ENCODE measurements at places on chromosomes 2 and 18. TPM values are rescaled to one million over a fixed set of nuclear protein-coding genes. Genes with fewer than 3 reads are reported as not detected.
A peak's percentile ranks its signal among the peaks of the same experiment; 100 is the strongest.

- DNase-seq: no peak
These were observed 77.2 kb upstream of the HS6ST1 start for GRCh38 chr2:128395640-128396499.

DNA sequence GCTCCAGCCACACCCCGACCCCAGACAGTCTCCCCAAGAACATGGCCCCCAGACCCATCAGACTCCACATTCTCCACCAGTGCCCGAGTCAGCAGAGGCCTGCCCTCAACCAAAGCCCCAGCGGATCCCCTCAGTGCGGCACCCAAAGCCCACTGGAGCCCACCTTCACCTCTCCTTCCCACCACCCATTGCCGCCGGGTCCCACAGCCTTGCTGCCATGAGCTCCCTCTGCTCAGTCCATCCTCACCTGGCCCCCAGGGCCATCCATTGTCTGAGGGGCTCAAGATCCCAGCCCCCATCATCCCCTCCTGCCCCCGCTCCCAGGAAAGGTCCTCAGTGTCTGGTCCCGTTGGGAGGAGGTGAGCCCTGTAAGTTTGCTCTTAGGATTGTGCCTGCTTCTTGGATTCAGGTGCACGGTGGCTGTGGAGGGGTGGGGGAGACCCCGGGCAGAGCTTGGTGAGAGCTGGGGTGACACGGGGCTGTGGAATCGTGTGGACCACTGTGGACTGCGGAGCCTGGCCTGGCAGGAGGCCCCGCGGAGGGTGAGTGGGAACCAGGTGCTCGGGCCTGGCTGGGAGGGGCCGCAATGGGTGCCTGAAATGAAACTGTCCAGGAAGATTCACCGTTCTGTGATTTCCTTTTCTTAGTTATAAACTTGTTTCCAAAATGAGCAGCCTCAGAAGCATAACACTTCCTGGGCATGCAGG is 32.7 kb upstream of the GPC1 start:
- no peak for DNase-seq

GRCh38 chr2:238106698-238107524 is 6.8 kb downstream of the ESPNL start:
- no peak for DNase-seq

DNA sequence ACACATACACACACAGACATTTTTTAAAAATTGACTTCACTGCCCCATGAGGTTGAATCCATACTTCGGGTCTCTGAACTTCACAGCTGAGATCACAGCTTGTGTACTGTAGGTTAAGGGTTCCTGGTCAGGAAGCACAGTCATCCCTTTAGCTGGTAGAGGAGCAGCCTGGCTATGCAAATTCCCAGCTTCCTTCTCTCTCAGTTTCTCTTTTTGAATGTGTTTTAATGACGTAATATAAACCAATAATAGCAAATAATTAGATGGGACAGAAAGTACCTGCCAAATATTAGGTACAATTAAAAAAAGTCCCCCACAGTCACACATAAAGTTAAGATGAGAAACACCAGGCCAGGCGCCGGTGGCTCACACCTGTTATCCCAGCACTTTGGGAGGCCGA is 178.7 kb downstream of the ZNF385B start:
- DNase-seq: no peak

GRCh38 chr2:232481322-232482140 is 6.1 kb downstream of the ECEL1 start:
- no peak for DNase-seq

- DNase-seq: no peak
These were observed 78.6 kb downstream of the ARMC9 start for GRCh38 chr2:231276987-231277386.

DNA sequence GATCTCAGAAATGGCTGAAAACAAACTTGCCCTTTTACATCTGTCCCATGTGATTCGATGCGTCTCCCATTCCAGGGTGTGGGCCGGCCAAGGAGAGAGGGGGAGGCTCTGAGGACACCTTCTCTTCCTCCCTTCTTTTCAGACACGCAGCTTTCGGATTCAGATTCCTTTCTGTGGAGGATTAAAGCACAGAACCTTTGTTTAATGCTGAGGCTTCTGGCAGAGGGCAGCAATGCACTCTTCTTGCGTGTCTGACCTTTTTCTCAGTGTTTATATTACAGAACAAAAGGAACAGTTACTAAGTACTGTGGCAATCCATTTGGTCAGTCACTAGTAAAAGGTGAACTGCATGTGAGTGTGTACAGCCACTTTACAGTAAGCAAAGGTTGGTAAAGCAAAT is 268.9 kb upstream of the CCDC68 start:
- no peak for DNase-seq

DNA sequence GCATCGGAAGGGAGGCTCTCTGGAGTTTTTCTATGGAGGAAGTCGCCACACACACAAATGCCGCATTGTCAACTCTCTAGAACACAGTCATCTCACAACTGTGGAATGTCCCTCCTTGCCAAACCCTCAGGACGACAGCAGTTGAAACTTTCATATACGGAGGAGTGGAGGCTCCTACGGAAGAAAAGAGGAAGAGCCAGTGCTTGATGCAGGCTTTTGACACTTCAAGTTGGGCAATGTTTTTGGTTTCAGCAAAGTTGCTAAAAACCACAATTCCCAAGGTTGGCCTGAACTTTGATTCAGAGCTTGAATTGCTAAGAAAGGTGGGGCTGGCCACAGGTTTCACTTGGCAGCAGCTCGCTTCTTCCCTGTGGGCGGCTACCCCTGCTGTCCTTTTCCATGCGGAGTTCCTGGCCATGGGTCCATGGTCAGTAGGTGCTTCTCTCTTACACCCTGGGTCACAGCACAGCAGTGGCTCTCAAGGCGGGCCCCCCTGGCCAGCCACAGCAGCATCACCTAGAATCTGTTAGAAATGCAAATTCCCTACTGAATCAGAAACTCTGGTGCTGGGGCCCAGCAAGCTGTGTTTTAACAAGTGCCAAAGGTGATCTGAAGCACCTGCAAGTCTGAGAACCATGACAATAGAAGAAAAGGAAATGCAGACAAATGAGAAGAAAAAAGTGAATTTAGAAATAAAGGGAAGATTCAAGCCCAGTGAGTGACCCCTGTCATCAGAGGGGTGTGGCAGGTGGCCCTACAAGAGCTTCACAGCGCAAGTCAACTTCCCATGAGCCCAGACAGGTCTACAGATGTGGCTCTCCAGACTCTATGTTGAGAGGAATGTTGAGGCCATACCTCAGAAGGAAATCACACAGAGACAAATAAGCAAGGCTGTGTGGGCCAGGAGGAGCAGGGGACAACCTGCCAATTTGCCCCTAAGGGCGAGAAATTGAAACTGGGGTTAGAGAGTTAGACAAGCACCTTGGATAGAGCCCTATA is 856.4 kb downstream of the RNF144A start:
- peak; percentile 79 for DNase-seq

DNA sequence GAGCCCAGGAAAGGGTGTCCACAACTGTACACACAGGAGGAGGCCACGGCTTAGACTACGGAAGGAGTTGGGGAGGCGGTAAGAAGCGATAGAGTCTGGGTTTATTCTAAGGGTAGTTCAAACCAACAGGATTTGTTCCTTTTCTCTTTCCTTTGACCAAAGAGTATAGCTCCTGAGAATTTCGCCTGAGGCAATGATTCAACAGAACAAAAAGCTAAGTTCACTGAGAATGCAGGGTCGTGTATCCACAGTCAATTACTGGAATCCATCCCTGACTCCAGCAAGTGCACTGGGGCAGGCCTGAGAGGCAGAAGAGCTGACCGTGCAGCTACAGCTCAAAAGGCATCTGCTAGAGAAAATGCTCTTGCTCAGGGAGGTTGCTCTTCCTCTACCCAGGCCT is 140.9 kb downstream of the TFCP2L1 start:
- no peak for DNase-seq

DNA sequence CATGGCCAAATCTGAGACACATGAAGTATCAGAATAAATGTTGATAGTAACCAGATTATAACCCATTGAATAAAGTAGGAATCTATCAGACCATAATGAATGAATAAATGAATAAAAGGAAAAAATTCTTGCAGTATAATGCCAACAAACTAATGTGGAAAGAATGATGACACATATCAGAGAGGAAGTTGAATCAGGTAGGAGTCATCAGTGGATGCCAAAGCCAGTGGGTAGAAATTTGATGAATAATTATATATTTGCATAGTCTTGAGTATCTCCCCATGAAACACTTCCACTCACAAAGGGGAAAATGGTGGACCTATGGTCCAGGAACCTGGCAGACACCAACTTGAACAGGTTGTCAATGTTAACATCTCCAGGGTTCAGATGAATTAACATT is 68.6 kb downstream of the GALNT3 start:
- no peak for DNase-seq

- no peak for DNase-seq
These were observed 104.2 kb upstream of the TTC27 start for GRCh38 chr2:32523686-32524085.

- DNase-seq: no peak
These were observed 56.0 kb upstream of the RAB6C start for GRCh38 chr2:129923265-129924091.

- no peak for DNase-seq
These were observed 14.0 kb downstream of the MBD2 start for GRCh38 chr18:54210463-54210862.

- DNase-seq: peak; percentile 78
These were observed 89.4 kb upstream of the MAP2 start for GRCh38 chr2:209334188-209335017.

- DNase-seq: no peak
These were observed 3.6 kb downstream of the ITM2C start for GRCh38 chr2:230868161-230868946.

DNA sequence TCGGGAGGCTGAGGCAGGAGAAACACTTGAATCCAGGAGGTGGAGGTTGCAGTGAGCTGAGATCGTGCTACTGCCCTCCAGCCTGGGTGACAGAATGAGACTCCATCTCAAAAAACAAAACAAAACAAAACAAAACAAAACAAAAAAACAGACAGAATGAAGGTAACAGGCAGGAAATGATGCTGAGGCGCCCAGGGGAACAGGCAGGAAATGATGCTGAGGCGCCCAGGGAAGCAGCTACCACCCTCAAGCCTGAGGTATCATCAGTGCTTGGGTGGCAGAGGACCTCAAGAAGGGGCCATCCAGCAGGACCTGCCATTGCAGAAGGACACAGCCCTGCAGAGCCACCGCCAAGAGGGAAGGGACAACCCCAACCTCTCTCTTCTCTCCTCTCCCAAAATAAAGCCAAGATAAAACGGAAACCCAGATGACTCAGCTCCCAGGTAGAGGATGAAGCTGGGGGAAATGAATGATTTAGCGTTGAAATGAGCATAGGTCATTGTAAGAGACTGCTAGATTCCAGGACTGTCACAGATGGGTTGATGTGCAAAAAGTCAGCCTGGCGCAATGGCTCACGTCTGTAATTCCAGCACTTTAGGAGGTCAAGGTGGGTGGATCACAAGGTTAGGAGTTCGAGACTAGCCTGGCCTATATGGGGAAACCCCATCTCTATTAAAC is 19.3 kb downstream of the SOWAHC start:
- DNase-seq: peak; percentile 57

DNA sequence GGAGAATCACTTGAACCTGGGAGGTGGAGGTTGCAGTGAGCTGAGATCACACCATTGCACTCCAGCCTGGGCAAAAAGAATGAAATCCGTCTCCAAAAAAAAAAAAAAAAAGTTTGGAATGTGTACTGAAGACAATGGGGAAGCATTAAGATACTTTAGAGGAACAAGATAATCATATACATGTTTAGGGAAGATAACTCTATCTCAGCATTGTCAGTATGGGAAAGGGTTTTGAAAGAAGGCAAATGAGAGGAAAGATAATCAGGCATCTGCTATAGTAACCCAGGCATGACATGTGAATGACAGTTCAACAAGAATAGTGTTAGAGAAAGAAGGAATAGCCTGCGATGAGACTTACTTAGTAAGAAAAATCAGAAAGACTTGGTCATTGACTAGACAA is 112.0 kb downstream of the ATAD2B start:
- no peak for DNase-seq

DNA sequence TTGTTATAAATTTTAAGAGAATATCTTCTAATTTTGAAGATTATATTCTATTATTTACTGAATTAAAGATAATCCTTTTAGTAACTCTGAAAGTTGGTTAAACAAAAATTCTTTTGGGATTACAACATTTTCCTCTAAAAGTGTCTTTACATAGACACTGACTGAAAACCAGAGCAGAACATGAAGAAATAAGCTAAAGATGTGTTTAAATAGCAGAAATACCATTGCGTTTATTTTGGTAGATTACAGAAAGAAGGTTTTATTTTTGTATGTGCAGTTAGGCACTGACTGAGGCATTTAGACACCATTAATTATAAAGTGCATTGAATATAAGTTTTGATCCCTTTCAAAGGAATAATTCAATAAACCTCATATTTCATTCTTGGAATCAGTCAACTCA is 13.5 kb upstream of the NPC1 start:
- no peak for DNase-seq

- peak; percentile 69 for DNase-seq
These were observed 777 bp upstream of the RAB17 start for GRCh38 chr2:237591141-237591881.

GRCh38 chr2:188145885-188146284 is 145.8 kb upstream of the GULP1 start:
- DNase-seq: no peak

GRCh38 chr2:128513116-128513960 is 194.7 kb upstream of the HS6ST1 start:
- no peak for DNase-seq

GRCh38 chr2:42959234-42960001 is 167.0 kb upstream of the HAAO start:
- DNase-seq: no peak

DNA sequence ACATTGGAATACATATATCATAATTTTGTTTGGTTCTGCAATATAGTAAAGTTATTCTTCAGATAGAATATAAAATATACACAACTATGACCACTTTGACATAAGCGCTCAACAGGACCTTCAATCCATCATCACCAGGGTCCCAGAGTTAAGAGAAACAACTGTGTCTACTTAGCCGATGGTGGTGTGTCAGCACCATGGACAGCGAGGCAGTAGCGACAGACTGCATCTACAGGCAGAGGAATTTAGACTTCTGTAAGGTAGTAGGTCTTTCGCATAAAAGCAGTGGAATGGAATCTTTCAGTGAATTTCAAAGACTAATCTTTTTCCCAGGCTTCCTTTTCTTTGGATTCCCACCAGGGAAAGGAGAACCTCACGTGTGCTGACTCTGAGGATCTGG is 20.5 kb upstream of the LRPPRC start:
- DNase-seq: peak; percentile 84

- no peak for DNase-seq
These were observed 90.7 kb downstream of the MEIS1 start for GRCh38 chr2:66525606-66526005.

The ANTXR1 gene
- 0.09 TPM for total RNA-seq

The CMPK2 gene
- total RNA-seq: 6.4 TPM

The UCN gene
- 1.9 TPM for total RNA-seq

The REG3G gene
- total RNA-seq: not detected

The MIB1 gene
- 36.7 TPM for total RNA-seq

The ACADL gene
- total RNA-seq: not detected

The RGPD4 gene
- total RNA-seq: not detected

The ZNF521 gene
- not detected for total RNA-seq

All from activated CD4-positive, alpha-beta T cell treated with anti-CD3 and anti-CD28 coated beads, Interleukin-2, amount 10 ng/mL, durations not matched to agents 24 days and 14 days (primary cell).